ENCODE measurements at places on chromosomes 1 and 21.

GRCh38 chr1:2208309-2209239 is 14.0 kb upstream of the FAAP20 start:
- DNase-seq = no peak

- DNase-seq = no peak
Measured at GRCh38 chr1:192805832-192806323, 3.0 kb upstream of the RGS2 start.

GRCh38 chr1:33098371-33098770 is 17.4 kb downstream of the AZIN2 start:
- no peak for DNase-seq

- no peak for DNase-seq
Measured at GRCh38 chr1:935751-936231, 12.1 kb downstream of the SAMD11 start.

DNA sequence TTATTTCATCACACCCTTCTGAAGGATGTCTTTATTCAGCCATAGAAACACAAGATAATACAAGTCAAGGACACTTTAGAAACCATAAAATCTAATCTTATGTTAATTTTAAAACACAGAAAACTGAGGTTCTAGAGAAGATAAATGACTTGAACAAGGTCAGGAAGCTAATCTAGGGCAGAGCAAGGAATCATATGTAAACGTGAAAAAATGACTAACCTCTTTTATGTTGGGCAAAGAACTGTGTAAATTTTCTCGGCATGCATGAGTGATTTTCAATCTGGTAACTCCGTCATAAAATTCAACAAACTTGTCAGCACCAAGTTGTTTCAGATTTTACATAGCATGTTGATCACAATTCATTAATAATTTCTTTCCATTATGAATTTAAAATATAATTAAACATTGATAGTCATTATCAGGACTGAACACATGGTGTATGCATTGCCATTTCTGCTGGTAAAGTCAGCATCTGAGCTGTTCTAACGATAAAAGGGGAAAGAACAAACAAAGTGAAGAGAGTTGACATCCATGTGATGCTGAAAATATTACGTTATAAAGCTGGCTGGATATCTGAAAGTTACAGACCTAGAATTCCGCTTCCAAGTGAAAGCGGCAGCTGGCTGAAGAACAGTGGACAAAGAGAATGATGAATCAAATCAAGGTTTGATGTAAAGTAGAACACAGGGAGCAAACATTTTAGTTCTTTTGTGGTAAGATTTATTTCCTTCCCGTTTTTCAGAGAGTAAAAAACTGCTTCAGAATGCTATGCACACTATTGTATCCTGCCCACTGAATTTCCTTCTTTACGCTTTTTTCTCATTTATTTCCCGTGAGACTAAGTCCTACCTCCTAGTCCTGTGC is 1037.4 kb upstream of the TMPRSS15 start:
- DNase-seq = no peak

GRCh38 chr1:47554901-47555300 is 117.1 kb downstream of the FOXD2 start:
- DNase-seq = no peak

DNA sequence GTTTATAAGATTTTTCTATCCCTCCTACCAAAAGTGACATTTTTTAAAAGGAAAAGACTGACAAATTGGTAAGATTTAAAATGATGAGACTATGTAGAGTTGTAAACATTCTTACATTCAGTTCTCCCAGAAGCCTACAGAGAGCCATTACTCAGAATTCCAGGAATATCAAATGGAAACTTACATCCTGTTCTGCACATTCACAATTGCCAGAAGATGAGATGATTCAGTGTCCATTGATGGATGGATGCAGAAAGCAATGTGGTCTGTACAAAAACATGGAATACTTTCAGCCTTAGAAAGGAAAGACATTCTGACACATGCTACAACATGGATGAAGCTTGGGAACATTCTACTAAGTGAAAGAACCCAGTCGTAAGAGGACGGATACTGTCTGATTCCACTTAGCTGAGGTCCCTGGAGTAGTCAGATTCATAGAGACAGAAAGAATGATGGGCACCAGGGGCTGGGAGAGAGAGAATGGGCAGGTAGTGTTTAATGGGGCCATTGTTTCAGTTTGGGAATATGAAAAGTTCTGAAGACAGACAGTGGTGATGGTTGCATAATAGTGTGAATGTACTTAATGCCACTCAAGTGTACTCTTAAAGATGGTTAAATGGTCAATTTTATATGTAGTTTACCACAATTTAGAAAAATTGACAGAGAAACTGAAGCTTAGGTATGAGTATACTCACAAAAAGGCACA is 16.6 kb downstream of the MX1 start:
- DNase-seq = no peak

GRCh38 chr1:54951810-54952226 is 28.6 kb upstream of the TMEM61 start:
- no peak for DNase-seq

GRCh38 chr1:206421616-206422340 is 48.5 kb upstream of the IKBKE start:
- no peak for DNase-seq

- DNase-seq = no peak
Measured at GRCh38 chr21:23837564-23837963, 1769.7 kb downstream of the MRPL39 start.

GRCh38 chr1:211654838-211655787 is 20.3 kb downstream of the NEK2 start:
- DNase-seq = peak; percentile 74

DNA sequence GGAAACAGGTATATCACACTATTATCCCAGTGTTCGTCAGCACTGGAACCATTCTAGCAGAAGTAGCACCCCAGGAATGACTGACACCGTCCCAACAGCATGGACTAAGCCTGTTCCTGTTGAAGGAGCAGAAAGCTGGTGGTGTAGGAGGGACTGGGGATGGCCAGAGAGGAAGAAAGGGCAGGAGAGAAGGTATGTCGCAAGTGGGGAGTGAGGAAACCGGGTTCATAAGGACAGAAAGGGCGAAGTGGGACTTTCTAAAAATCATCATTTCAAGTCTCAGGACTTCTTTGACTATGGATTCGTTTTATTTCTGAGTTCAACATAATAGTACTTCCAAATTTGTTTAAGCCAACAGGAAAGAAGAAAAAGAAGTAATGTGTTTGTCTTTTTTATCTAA is 19.7 kb upstream of the MX1 start:
- DNase-seq = no peak

DNA sequence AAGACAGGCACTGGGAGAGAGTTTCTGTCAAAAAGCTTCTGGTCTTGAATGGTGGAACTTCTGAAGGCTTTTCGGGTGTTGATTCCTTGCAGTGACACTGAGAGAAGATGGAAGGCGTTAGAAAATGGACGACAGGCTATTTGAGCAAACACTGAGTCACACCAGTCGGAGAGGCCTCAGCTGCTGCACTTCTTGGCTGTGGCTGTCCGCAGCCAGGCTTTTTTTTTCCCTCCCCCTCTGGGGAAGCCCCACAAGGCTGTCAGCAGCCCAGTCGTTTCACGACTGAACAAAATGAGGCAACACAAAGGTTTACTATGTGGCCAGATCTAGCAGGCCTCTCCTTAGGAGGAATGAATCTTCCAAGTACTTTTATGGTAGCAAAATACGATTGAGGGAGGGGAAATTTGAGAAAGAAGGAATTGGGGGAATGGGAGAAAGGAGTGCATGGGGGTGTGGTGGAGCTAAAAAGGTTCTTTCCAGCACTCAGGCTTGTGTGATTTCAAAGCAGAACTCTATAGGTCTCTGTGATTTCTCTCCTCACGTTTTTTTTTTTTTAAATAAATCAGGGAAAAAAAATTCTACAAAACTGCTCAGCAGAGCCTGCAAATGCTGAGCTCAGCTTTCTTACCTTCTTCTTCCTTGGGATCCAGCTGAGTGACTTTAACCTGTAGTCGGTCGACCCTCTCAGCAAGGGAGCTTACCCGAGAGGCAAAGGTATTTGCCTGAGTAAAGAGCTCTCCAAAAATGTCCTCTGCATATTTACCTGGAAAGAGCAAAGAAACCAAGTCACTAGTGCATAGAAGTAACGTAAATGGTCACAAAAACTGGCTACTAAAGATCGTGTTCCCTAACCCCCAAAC is 26.1 kb downstream of the GPR3 start:
- DNase-seq = peak; percentile 41

DNA sequence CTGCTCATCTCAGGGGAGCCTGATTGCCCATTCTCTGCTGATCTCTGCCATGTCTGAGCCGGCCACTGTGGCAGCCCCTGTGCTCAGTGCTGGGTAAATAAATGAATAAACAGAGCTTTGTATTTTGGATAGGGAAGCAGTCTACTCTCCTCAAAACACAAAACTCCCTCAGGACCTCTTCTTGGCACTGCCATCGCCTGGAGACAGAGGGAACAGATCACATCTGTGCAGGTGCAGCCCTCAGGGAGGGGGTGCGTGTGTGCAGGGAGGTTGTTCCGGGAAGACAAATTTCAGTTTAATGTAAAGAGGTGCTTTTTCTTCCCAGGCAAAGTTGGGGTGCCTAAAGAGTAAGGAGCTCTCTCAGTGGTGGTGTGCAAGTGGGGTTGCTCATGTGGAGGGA is 7.7 kb upstream of the FAM167B start:
- DNase-seq = no peak

DNA sequence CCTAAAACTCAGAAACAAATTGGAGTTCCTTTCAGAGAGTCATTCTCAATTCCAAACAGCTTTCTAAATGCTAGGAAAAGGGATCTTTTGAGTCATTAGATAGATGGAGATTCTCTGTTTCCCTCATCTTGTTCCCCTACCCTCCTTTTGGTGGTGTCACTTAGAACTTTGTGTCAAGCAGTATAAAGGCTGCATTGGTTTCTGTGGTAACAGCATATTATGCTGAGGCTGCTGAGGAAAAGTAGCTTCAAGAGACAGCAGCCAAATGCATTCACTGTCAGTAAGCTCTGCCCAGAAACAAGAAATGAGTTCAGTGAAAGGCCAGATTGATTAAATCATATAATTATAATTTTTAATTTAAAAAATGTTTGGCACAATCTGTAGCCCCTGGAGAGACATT is 144.1 kb downstream of the LRRC40 start:
- DNase-seq = no peak

DNA sequence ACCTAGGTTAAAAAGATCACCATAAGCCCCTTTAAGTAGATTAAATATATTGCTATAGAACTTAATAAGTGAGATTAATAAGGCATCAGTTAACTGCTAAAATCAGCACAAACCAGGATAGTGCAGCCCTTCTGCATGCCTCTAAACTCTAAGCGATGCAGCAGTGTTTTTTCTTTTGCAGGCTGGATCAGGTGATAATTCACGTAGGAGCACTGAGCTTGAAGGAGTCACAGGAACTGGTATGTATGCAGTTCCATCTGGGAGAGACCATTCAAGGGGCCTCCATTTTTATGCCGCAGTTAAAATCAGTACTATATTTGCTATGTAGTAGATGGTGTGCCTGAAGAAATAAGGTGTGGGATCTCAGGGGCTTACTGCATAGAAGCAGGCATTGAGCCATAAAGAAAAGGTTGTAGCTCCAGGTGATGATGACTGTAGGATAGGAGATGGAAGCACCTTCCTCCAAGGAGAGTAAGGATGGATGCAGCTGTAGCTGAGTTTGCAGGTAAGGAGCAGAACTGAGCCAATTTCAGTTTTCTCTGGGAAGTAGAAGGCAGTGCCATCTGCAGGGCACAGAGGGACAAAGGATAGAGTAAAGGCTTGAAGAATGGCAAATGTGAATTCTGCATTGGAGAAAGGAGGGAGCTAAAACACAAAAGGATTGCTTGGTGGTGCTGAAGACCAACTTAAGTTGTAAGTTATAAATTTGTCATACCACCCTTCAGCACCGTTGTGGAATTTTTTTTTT is 22.6 kb downstream of the NPL start:
- DNase-seq = no peak

DNA sequence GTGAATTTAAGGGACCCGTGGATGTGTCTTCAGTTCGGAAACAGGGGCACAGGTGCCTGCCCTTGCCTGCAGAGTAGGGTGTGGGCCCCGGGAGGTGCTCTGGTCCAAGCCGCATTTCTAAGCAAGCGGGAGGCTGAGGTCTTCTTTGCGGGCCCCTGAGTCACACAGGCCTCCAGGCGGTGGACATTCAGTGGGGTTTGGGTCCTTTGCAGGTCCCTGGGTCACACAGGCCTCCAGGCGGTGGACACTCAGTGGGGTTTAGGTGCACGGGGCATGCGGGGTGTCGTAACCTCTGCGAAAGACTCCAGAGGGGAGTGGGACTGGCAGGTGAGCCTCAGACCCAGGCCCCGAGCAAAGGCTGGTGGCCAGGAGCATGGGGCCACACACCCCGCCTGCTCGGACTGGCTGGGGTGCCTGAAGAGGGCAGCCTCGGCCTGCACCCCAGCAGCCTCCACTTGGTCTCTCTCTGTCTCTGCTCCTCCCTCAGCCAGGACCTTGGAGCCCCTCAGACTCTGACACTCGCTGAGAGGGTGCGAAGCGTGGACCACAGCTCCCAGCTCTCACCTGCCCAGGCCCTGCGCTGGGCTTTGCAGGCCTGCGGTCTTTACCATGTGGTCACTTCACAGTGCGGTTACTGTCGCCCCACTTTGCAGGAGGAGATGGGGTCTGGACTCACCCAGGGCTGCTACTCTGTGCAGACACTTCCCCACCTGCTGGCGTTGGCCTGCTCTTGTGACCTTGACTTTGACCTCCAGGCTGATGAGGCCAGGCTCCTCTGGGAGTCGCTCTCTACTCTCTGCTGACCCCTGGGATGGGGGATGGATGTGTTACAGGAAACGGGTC is 6.0 kb upstream of the AGPAT3 start:
- DNase-seq = no peak

- no peak for DNase-seq
Measured at GRCh38 chr1:177219554-177220458, 49.0 kb downstream of the BRINP2 start.

GRCh38 chr1:32336963-32337675 is 1.1 kb upstream of the MARCKSL1 start:
- no peak for DNase-seq

DNA sequence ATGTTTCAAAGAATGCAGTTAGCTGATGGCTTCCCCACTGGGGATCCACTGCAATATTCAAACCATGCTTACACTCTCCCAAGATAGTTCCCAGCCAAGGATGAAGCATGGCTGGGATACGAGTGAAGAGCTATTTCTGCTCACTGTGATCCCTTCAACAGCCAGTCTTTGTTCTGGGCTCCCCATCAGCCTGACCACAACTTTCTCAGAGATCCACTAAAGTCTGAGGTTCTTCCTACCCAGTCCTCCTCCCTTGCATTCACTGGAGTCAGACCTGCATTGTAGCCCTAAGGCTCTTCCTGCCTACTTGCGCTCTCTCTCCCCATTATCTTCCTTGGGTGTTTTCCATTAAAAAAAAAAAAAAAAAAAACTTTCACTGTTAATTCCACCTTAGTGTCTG is 101.4 kb downstream of the TTLL7 start:
- DNase-seq = no peak

GRCh38 chr1:237227476-237227875 is 185.5 kb downstream of the RYR2 start:
- no peak for DNase-seq

DNA sequence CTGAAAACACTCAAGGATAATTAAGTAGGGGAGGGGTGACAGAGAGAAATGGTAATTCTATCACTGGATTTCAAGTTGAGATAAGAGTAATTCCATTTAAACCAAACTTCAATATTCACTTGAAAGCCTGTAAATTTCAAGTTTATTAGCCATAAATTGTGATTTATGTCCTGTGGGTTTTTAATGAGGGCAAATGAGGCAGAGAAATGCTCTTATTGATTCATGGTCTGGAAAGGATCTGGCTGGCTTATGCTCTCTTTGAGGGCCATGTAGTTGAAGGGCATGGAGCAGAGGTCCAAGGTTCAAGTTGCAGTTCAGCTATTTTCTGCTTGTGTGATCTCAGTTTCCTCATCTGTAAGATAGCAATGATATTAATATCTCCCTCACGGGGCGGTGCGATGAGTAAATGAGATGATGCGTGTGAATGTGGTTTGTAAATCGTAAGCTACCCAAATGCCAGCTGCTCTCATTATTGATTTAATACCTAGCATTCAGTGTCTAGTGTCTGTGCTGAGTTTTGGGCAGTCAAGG is 12.3 kb downstream of the OLFML3 start:
- DNase-seq = no peak
